ENCODE measurements at places on chromosomes 1 and 21.

DNA sequence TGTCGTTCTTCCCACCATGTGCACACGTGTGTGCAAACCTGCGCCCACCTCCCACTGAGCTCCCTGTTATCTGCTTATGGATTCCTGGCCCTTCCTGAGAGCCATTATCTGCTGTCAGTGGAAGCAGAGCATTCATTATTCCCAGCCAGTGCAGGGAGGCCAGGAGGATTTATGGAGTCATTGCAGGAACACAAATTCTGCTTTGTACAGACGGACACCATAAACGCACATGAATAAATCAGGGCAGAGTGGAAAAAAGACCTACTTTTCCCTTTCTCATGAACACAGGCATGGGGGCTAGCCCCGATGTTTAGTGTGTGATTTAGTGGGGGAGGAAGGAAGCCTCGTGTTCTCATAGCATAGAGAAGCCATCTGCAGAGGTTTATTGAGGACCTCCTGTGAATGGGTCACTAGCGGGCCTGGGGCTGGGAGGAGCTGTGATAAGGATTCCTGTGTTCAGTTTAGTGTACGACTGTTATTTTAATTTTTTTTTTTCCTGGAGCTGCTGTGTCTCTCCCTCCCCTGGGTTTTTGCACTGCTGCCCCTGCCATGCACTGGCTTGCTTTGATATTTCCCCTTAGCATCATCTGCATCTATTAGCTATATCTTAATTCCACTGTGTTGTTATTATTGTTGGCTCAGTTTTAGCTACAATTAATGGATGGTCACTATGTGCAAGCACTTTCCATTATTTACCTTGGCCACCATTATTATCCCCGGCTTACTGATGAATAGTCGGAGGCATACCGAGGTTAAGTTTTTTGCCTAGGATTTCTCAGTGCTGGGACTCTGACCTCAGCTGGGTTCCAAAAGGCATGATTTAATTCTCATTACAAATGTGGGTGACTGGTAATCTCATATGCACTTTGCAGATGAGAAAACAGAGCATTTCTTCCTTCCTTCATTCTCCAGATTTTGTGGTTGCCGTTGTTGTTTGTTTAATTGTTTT lies 33.0 kb downstream of the HUNK start:
- DNase-seq: no peak

DNA sequence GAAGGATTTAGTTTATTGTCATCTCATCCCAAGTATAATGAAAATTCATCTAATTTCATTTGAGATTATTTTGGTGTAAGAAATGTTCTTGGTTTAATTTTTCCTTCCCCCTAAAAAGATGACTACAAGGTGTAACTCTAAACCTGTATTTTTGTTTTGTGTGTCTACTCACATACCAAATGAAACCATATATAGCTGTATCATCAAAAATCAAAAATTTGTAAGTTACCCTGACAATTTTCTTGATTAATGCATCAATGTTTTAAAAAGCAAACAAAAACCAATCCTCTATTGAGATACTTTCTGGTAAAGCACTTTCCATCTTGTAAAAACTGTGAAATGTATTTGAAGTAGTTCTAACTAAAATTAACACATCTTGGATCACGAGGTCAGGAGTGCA lies 30.8 kb downstream of the FH start:
- no peak for DNase-seq

- no peak for DNase-seq
Observed at GRCh38 chr1:1167841-1168450, 5.7 kb upstream of the TTLL10 start.

DNA sequence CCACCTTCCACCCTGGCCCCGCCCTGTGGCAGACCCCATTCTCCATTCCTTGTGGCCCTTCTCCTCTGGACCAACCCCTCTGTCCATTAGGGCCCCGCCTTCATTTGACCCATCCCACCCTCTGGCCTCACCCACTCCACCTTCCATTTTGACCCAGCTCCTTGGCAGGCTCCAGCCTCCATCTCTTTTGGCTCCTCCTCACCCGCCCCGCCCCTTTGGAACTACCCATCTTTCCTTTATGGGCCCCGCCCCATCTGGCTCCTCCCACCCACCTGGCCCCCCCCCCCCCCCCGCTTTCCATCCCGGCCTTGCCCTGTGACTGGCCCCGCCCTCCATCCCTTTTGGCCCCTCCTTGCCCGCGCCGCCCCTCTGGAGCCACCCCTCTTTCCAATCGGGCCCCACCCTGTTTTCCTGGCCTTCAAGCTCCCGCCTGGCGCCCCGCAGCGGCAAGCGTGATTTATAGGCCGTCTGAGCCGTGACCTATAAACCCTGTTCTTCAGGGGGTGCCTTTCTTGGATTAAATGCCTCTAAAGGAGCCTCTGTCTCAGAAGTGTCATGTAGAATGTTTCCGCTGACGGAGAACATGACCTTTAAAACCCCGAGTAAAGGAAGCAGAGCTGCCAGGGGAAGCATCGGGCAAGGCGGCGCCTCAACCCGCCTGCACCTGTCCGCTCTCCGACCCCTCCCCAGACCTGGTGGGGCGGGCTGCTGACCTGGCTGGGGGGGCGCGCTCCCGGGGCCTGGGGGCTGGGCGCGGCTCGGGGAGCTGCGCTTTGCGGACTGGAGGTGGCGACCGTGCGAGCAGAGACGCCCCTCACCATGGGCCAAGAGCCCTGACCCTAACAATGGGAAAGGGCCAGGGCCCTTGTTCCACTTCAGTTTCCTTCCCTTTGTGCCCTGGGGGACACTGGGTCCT lies 178.0 kb downstream of the CAMTA1 start:
- DNase-seq: peak; percentile 30

GRCh38 chr1:62012095-62012494 lies 182.6 kb upstream of the L1TD1 start:
- DNase-seq: no peak

GRCh38 chr1:47758341-47759250 lies 238.6 kb downstream of the TRABD2B start:
- no peak for DNase-seq
